ENCODE measurements at places on chromosomes 7 and 10.

- no peak for DNase-seq
Measured at GRCh38 chr10:112701878-112702255, 248.2 kb upstream of the TCF7L2 start.

GRCh38 chr10:52216852-52217251 is 97.2 kb upstream of the DKK1 start:
- DNase-seq, result peak; percentile 66

DNA sequence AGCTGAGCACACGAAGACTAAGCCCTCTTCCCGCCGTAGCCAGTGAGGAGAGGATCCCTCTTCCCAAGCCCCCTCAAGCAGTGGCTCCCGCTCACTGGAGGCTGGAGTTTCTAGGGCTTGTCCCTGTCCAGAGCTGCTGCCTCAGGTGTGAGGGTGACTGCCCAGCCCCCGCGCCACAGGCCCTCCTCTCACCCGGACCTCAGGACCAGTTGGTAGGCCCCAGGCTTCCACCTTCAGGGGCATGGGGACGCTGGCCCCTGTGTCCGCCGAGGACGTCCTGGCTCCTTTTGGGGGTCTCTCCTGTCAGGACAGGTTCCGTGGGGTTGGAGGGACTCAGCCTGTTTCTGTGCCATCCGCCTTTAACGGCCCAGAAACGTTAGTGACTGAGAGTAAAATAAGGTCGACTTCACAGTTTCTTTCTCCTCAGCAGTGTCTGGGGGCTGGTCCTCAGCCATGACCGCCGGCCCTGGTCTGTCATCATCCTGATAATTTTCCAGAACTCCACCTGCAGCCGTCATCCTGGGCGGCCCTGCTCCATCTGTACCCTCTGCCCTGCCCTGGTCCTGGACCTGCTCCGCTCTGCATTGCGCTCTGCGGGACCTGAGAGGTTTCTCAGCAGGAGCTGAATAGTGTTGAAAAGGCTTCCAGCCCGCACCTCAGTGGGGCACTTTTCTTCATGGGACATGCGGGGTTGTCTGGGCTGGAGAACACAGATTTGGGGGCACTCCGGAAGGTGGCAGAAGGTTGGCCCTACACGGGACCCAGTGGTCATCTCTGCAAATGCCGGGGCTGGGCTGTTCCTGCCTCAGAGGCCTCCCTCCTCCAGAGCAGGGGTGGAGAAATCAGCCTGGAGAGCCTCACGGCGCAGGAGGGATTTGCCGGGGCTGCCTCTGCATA is 36.0 kb upstream of the FAM20C start:
- no peak for DNase-seq

DNA sequence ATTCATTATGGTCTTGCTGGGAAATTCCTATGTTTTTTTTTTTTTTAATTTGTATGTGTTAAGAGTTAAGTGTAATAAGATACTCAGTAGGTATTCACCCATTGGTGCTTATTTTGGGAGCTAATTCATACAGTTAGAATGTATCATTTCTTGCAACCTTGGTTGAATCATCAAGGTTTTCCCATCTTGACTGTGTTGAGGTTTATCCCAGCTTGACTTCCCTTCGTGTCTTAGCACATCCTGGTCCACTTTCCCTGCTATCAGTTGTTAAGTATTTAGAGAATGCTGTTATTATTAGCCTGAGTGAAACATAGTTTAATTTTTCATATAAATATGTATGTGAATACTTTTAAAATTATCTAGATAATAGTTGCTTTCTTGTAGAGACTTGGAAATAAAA is 20.8 kb downstream of the RALA start:
- DNase-seq, result no peak

DNA sequence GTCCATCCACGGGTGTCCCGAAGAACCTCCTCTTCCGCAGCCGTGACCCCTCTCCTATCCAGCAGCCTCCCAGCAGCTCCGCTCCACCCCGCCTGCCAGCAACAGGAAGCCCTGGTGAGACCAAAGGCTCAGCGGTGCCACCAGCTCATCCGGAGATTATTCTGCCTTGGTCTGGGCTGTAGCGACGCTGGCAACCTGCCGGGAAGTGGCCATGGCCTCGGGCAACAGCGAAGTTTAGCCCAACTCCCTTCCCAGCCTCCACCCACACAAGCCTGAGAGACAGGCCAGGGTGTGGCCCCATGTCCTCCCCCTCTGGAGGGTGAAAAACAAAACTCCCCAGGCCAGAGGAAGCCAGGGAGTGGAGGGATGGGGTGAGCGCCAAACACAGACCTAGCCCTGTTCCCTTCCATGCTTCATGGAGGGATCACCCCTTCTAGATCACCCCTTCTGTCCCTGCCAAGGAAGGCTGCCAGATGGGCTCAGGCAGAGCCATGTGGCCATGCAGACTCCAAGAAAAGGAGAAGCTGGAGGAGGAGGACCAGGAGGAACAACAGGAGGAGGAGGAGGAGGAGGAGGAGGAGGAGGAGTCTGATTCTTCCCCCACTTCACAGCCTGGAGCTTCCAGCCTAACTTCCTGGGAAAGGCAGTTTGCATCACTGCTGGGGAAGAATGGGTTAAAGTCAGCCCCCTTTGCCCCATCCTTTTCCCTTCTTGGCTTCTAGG is 918 bp downstream of the CALHM2 start:
- no peak for DNase-seq

DNA sequence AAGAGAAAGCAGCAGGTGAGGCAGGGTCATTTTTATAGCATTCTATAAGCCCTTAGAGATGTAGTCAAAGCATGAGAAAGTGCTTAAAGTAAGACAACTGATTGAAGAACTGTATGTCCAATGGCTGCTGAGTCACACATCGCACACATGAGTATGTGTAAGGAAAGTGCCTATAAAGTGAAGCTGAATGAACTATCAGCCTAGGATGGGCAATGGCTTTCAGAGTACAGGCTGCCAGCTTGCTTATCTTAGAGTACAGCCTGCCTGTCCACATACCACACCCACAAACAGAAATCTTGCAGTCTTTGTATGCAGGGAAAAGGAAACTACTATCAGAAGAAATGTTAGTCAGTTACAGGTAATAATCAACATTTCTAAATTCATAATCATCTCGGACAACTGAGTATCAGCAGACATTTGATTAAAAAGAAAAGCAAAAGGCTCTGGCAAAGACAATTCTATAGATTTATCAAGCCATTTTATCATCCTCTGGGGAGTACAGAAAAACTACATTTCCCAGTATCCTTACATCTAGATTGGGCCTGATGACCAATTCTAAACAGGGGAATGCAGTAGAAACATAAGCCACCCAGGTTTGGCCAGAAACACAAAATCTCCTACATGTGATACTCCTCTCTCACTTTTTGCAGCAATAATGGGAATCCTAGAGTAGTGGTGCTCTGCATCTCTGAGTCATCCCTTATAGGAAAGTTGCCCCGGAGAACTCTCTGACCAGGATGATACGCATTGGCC is 16.2 kb upstream of the EPHB6 start:
- no peak for DNase-seq

- DNase-seq, result no peak
Measured at GRCh38 chr10:108275895-108276685, 1111.6 kb upstream of the SORCS1 start.

GRCh38 chr7:144842377-144842851 is 6.6 kb upstream of the TPK1 start:
- DNase-seq, result no peak

DNA sequence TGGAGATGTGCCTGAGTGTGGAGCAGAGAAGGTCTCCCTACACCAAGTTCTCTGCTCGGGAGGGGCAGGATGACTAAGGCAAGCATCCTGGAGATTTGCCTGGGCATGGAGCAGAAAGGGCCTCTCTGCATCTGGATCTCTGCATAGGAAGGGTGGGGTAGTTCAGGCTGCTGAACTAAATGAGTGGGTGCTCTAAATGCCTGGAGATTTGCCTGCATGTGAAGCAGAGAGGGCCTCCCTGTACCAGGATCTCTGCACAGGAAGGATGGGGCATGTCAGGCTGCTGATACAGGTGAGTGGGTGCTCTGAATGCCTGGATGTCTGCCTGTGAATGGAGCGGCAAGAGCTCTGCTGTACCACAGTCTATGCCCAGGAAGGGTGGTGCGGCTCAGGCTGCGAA is 680.7 kb downstream of the SUGCT start:
- peak; percentile 30 for DNase-seq

GRCh38 chr10:72320676-72321247 is 34.0 kb downstream of the DNAJB12 start:
- peak; percentile 95 for DNase-seq

GRCh38 chr7:29306319-29306991 is 111.9 kb downstream of the CHN2 start:
- DNase-seq, result no peak

- no peak for DNase-seq
Measured at GRCh38 chr10:77780180-77780579, 142.6 kb upstream of the KCNMA1 start.

- no peak for DNase-seq
Measured at GRCh38 chr10:126536148-126536547, 134.3 kb downstream of the C10orf90 start.

- DNase-seq, result peak; percentile 93
Measured at GRCh38 chr10:103739039-103739764, 116.2 kb downstream of the SH3PXD2A start.

DNA sequence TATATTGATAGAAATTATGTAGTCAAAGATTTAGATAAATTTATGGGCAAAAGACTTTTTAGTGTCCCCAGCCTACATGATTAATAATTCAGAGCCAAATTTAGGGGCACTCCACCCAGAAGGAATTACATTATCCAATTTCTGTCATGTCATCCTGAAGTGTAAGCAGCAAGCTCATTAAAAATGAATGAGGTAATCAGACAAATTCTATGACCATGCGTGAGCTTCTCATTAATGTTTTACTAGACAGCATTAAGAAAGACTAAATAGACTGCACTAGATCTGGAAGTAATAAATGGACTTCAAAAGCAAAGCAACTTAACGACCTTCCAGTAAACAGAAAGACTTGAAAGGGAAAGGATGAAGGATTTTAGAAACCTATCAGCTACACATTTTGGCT is 22.7 kb upstream of the TRUB1 start:
- no peak for DNase-seq

DNA sequence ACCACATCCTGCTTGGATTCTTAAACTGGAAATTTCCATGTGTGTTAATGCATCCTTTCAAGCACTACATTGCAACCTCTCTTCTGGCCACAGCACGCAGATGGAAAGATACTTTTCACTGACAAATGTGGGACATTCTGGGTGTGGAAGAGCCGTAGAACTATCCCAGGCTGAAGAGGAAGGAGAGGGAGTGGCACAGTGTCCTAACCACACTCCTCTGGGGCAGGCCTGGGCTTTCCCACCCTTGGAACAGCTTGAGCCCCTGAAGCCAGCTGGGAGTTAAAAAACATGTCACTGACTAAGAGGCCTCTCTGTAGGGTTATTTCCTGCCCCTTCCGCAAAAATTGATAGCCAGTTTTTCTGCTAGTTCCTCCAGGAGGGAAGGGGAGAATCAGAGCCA is 34.0 kb upstream of the DNMBP start:
- DNase-seq, result no peak

- DNase-seq, result no peak
Measured at GRCh38 chr7:28072876-28073514, 107.6 kb downstream of the JAZF1 start.

DNA sequence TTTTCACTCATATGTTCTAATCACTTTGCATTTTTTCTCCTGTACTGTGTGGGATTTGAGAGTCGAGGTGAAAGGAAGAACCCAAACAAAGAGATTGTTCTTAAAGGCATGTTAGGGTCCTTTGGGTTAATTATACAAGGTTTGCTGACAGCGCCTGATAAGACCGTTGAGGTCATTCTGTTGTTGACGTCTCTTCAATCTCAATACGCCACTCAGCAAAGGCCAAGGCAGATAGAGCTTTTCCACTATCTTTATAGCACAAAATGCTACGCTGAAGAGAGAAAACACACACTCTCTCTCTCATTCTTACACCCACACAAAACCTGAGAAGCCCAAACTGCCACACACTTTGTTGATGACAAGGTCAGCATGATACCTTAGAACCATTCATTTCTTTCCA is 228.7 kb downstream of the CNTNAP2 start:
- no peak for DNase-seq

- no peak for DNase-seq
Measured at GRCh38 chr10:124892905-124893304, 49.0 kb upstream of the ZRANB1 start.

DNA sequence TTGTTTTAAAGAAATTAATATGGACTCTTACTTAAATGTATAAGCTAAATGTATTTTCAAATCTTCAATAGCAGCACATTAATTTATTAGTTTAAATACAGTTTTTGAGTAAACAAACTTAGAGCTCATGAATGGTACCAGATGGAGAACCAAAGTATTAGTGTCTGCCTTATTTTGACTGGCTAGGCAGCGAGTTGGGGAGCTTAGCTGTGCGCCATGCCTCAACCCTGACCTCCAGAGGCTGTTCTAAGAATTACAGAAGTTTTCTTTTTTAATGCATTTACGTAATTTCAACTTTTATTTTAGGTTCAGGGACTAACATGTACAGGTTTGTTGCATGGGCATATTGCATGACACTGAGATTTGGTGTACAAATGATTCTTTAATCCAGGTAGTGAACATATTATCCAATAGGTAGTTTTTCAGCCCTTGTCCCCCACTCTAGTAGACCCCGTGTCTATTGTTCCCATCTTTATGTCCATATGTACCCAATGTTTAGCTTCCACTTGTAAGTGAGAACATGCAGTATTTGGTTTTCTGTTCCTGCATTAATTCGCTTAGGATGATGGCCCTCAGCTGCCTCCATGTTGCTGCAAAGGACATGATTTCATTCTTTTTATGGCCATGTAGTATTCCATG is 166.8 kb downstream of the IQUB start:
- no peak for DNase-seq

- no peak for DNase-seq
Measured at GRCh38 chr10:625751-626711, 63.4 kb downstream of the DIP2C start.
